Activated naive CD4-positive, alpha-beta T cell treated with Interleukin-2 at 50 U/mL for 16 hours (primary cell): ENCODE measurements at places on chromosomes 3 and 15.

DNA sequence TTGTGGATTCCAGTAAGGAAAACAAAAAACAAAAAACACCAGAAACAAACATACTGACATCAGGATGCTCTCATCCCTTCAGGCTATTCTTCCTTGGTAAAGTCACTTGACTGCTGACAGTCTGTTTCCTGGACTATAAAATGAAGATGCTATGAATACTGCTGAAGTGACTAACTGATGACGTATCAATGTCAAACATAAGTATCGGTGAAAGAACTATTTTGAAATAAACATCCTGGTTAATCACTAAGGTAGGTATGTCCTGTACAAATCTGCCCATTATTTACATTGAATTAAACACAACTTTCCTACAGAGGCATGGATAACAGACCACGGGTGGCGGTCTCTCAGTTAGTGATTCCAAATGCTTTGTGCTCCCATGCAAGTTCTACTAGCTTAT is 45.9 kb downstream of the CHAC1 start:
- no peak for DNase-seq

DNA sequence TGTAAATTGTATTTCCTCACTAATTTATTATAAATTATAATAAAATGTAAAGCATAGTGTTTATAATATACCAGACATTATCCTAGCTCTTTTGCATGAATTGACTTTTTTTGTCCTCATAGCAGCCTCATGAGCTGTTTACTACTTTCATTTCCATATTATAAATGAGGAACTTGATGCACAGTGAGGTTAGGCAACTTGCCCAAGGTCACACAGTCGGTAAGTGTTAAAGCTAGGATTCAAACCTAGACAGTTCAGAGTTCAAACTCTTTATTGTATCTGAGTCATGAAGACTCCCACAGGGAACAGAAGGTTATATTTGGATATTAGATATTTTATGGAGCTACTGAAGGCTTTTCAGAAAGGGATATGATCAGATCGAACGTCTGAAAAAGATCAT is 322.2 kb upstream of the SATB1 start:
- no peak for DNase-seq

GRCh38 chr3:172065527-172065926 is 26.1 kb downstream of the FNDC3B start:
- DNase-seq, result no peak

DNA sequence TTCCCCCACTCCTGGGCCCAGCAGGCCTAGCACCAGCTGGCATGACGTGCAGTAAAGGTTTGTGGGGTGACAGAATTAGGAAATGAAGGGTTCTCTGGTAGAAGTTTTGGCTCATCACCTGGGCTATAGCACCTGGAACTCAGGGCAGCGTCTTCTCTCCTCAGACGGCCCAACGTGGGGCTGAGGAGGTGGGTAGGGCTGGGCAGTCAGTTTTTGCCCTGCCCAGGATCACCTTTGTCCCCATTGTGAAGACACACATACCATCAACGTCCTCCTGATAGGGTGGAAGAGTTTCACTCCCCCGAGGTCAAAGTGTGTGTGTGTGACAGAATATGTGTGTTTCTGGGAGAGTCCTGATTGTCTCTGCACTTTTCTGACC is 12.1 kb downstream of the KBTBD13 start:
- no peak for DNase-seq

DNA sequence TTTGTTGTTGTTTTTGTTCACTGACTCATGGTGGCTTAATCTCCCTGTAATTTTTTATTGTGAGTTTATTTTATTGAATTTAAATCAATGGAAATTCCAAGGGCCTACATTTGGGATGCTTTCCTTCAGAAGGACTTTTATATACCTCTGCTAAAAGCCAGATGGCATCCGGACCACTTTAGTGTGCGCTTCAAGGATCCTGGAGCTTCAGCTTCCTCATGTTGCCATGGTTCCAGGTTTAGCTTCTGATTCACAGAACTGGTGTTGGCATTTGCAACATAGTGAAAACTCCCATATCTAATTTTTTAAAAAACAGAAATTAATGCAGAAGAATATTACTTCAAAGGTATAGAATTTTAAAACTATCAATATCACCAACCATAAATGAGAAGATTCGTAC is 8.5 kb upstream of the HACD2 start:
- no peak for DNase-seq

GRCh38 chr3:46889381-46890110 is 12.0 kb downstream of the PTH1R start:
- no peak for DNase-seq

DNA sequence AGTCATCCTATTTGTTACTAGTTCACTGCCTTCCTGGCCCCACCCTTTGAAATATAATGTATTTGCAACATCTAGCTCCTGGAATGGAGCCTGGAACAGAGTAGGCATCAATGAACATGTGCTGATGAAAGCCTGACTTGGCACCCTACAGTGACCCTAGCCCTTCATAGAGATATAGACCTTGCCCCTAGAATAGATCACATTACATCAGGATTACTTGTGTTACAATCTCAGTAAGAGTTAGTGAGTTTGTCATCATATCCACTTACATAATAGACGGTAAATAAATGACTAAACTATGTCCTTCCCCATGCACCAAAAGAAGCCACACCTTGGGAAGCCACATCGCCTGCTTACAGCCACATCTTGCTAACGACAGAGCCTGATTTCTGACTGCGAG is 110.5 kb upstream of the WNT5A start:
- no peak for DNase-seq

DNA sequence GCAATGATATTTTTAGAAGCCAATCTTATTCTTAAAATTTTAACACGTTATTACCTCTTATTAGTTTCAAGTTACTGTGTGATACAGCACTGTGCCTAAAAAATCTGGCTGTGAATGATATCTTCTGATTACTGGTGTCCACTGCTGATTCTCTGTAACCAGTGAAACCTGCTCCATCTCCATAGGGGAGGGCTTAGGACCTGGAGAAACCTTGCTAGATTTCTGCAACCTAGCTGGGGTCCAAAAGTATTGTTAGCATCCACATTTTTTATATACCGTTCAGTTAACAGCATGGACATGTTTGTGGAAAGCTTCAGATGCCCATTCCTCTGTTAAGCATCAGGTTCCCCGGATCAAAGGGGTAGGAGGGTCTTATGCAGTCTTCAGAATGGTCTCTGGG is 193.9 kb upstream of the TOPAZ1 start:
- DNase-seq, result no peak

DNA sequence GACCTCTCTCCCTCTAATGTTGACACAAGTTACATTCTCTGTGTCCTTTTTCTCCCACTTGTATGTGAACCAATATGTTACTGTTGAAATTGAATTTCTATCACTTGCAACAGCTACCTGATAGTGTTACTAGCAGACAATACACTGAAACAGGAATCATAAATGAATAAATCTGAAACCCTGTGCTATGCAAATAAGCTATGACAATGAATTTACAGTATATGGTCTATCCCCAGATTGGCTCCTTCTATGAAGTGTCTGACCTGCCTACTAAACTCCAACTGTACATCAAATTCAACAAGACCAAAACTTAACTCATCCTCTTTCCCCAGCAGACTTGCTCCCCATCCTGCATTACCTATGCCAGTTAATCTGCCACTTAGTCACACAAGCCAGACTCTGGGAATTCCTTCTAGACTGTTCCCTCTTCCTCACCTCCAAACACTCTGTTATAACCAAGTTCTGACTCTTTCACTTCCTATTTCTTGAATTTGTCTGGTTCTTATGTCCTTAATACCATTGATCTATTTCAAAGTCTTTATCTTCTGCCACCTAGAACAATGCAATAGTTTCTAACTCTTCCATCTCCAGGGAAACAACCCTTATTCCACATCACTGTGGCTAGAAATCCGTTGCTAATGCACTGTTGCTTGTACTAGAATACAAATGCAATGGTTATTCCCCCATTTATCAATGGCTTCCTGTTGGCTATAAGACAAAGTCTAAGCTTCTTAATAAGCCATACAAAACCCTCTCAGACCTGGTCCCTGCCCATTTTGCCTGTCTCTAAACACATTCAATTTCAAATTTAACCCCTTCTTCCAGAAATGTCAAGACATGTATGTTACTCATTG is 13.4 kb upstream of the ZNF639 start:
- DNase-seq, result no peak

- DNase-seq, result no peak
These were observed 12.5 kb upstream of the RPS27L start for GRCh38 chr15:63169788-63170187.

GRCh38 chr15:62520887-62521286 is 355.8 kb upstream of the C2CD4B start:
- DNase-seq, result no peak

- DNase-seq, result no peak
These were observed 30.7 kb upstream of the ANPEP start for GRCh38 chr15:89845305-89845893.

DNA sequence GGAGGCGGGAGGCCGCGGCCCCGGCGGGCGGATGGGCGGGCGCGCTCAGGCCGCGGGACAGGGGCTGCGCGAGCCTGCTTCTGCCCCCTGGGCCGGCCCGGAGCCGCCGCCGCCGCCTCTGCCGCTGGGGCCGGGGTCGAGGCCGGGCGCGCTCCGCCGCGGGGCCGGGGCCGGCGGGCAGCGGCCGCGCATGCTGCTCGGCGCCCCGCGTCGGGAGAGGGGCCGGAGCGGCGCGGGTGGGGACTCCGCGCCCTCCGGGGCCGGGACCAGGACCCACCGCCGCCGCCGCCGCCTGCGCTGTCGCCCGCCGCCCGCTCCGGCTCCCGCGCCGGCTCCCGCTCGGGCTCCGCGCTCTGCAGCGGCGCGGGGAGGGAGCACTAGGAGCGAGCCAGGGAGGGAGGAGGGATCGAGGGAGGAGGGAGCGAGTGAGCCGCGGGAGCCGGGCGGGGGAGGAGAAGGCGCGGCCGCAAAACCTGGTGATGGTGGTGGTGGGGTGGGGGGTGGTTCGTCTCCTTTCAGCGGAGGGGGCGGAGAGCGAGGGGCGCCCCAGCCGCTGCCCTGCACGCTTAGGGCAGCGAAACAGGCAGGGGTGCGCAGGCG is at the start of gene LINGO1:
LINGO1 (minus strand) TSS at position 379 of the 600 bp plus-strand sequence. CDS start 597 bp downstream, outside the sequence.
- DNase-seq, result no peak

GRCh38 chr15:69930754-69931153 is 167.0 kb downstream of the TLE3 start:
- DNase-seq, result no peak

DNA sequence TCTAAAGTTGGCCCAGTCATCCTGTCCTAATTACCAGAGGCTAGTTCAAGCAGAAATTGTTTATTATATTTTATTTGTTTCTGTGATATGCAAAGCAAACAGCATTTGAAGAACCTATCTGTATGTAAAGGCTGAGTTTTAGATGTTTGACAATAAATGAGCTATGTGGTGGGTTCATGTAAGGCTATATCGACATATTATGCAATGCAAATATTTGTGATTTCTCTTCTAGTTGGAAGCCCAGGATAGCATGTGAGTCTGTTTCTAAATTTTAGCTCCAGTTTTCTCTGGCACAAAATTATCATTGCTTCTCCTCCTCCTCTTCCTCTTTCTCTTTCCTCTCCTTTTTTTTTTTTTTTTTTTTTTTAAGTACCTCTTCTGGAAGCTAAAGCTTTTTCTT is 263.2 kb upstream of the LMCD1 start:
- DNase-seq, result no peak

DNA sequence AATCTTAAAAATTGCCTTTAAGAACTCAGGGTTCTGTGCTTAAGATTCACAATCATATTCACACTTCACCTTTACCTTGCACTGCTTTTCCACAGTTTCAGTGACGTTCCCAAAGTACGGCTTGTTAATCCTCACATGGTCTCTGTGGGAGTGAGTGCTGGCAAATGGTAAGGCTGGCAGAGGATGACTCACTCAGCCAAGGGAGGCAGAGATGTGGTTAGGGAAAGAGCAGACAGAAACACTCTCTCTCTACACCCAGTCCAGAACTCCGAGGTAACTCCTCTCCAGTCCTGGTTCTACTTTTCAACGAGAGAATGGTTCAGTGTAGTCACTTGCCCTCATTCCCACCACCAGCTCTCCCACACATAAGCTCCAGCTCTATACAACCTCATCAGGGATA is 33.1 kb downstream of the RASGRP1 start:
- no peak for DNase-seq

DNA sequence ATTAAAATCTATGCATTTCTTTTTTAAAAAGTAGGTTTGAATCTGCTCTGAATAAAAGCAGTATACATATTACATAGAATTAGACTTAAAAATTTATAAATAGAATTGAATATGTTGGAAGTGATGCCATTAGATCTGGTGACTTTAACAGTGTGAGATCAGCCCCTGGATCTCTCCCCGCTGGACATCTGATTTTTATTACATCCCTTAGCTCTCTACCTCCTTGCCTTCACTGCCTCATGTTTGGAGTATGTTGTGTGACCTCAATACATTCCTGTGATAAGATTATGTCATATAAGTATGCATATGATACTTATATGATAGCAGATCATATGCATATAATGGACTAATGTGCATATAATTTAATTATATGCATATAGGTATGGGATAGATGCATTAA is 643.4 kb upstream of the NR2F2 start:
- DNase-seq, result no peak

DNA sequence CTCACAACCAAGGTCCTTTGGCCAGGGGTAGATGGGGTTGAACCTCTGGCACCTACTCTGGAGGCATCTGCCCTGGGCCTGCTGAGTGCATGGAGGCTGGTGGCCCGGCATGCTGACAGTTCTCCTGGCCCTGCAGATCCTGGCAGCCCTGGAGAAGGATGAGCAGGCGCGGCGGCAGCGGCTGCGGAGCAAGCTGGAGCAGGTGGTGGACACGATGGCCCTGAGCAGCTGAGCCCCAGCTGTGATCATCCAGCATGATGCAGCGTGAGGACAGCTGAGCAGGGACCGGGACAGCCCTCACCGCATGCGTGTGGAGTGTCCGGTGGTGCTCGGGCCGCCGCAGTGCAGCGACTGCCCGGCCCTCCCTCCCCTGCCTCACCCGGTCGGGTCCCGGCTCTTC is 50.9 kb downstream of the PLXNA1 start:
- DNase-seq, result no peak

- no peak for DNase-seq
These were observed 875 bp upstream of the NT5DC2 start for GRCh38 chr3:52534281-52535183.

- DNase-seq, result no peak
These were observed 162.5 kb downstream of the MECOM start for GRCh38 chr3:169501061-169501460.

DNA sequence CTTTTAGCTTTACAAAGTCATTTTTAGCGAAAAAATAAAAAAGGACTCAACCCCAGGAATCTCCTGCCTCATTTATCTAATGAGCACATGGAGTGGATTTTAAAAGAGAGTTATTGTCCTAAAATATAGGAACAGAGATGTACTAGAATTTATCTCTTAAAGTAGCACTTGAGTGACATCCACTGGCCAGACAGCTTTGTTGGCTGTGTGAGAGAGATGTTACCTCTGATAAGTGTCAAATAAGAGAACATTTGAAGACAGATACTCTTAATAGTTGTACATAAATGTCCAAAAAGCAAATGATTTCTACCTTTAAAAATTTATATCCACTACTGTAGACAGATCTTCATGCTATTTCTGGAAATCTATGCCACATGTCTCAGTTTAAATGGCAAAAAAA is 12.3 kb upstream of the MFSD1 start:
- no peak for DNase-seq
